NCI-H146 (cell line): ENCODE measurements at places on chromosomes 4 and X.
A peak's percentile ranks its signal among the peaks of the same experiment; 100 is the strongest.

DNA sequence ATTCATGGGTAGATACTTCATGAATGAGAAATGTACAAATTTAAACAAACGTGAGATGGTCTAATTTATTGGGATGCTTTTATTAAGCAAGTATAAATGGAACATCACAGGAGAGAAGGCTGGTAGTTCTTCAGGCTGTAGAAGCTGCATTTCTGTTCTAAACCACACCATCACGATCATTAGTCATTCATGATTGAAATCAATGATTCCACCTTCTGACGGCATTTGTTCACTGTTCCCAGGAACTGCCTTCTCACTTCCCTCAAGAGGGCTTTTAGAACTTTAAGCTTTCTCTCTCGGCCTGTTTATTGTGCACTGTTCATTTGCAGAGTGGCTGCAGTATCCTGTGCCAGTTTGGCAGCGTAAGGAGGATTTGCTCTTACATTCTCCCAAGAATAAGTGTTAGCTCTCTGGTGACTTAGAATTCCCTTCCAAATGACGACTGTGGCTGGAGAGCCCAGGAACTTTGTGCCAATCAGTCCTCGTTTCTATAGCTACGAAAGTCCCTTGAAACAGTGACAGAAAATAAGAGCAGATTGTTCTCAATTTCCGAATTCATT, 54.7 kb downstream of the MFAP3L start:
- no peak for DNase-seq

- DNase-seq: no peak
These were observed 61.0 kb downstream of the STX18 start for GRCh38 chr4:4480685-4481398.

DNA sequence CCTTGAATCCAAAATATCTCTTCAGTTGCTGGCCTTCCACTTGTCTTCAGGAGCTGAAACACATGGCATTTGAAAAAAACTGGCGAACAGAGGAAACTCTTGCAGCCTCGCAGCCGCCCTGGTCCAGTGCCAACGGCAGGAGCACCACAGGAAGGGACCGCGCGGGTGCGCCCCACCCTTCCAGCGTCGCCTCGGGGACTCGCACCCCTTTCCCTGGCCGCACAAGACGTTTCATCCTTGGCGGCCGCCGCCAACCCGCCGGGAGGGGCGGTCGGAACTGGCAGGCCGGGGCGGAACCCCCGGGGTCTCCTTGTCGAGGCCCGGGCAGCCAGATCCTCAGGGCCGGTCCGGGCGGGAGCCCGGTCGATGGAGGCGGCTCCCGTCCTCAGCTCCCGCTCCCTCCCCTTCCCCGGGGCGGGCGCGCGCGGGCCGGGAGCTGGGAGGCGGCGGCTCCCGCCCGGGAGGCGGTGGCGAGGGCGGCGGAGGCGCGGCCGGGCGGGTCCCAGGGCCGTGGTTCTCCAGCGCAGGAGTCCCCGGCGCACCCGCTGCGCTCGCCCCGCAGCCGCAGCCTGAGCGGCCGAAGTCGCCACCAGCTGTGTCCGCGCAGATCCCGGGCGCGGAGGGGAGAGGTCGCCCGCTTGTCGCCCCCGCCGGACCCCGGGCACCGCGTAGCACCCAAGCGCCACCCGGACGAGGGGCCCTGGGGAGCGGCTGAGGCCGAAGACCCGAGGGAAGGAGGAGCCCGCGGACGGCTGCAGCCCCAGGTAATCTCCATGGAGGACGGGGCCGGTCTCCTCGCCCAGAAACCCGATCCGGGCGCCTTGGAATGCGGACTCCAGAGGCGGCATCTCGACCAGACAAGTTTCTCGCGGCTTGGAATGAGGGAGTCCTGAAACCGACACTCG, 886 bp upstream of the NDST3 start:
- peak; percentile 33 for DNase-seq

GRCh38 chr4:115054836-115055235, 58.6 kb downstream of the NDST4 start:
- DNase-seq: no peak

DNA sequence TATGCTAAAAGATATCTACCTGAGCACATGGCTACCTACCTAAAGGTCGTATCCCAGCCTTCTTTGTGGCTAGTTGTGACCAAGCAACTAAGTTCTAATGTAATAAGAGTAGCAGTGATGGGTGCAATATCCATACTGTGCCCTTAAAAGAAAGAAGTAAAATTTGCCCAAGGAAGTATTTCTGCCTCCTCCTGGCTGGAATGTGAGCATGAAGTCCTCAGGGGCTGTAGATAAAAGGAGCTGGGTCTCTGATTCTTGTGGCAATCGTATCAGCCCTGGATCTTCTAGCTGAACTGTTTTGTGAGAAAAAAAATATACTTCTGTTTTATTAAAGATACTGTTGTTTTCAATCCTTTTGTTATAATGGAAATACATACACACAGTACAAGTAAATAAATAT, 217.4 kb downstream of the GPAT3 start:
- no peak for DNase-seq

- DNase-seq: no peak
These were observed 73.0 kb upstream of the ZNF518B start for GRCh38 chr4:10530137-10530786.

DNA sequence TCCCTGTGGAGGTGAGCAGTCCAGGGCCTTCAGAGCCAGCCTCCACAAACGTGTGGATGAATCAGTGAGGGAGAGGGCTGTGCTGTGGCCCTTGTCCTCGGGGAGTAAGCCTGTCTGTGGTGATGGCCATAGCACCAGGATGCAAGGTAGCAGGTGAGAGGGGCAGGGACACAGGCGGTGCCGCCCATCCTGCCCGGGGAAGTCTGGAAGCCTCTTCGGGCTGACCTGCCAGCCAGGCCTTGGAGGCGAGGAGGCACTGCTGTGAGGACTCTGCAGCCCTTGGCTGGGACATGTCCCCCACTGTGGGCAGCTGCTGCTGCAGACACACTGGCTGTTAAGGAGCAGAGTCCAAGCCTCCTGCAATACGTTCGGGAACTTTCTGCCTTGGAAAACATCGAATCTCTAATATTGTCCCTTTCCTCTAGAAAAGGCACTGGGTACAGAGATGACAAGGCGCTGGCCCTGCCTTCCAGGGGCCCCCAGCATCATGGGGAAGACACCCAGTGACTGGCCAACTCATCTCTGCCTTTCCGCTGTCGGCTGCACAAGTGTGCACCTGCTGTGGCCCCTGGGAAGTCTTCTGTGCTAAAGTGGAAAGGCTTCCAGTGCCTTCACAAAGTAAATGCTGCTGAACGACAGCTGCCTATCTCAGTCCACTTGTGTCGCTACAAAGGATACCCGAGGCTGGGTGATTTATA, 101.4 kb downstream of the ADRA2C start:
- DNase-seq: no peak

GRCh38 chr4:8315435-8316250, 46.1 kb downstream of the HTRA3 start:
- DNase-seq: peak; percentile 89

GRCh38 chr4:38723726-38724474, 58.9 kb downstream of the TLR10 start:
- DNase-seq: no peak

DNA sequence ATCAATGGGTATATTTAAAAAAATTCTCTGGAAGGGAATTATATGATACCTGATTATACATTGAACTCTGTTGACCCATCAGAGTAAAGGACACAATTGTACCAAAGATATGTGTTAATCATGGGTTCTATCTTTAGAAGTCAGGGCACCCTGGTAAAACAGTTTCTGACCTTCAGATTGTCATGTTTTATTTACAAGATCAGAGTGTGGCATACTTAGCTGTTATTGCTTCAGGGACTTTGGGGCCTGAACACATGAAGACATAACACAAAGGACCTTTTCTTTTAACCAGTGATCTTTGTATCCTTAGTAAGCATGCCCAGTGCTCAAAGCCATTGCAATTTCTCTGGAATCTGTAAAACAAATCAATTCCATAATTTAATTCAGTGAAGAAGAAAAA, 204.8 kb upstream of the RPS6KA3 start:
- no peak for DNase-seq

- DNase-seq: no peak
These were observed 26.2 kb downstream of the PRPS1 start for GRCh38 chrX:107654566-107654871.

DNA sequence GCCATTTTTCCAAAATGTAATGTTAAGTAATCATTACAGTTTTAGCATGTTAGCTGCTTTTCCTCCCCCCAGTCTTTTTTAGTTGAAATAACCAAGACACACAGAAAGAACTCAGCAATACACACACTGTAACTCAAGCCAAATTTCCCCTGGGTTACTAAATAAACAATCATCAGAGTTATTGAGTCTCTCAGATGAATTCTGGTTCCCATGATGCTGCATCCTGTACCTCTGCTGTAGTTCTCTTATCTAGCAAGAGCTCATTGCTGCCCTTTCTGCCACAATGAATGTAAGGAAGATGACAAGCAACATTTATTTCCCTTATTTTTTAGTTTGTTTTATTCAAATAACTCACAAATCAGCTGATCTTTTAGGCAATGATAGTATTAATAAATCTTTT, 185.1 kb downstream of the ARHGAP6 start:
- no peak for DNase-seq

GRCh38 chr4:121324331-121324730, 56.5 kb downstream of the QRFPR start:
- DNase-seq: no peak

- no peak for DNase-seq
These were observed 393 bp downstream of the SH3KBP1 start for GRCh38 chrX:19886883-19887531.

DNA sequence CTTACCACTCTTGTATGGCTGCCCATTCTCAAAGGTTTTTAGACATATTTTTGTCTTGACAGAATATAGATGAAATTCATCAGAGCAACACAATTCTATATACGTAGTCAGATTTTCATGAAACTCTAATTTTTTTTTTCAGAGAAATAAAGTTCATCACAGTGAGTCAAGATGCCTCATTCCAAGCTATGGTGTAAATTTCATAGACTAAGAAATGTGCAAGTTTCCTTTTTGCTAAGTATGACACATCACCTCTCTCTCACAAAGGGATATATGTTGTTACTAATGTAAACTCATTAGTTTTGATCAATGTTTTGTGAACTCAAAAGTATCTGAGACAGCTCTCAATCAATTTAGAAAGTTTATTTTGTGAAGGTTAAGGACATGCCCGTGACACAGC, 60.4 kb upstream of the ATXN3L start:
- DNase-seq: no peak

- DNase-seq: no peak
These were observed 1145.4 kb downstream of the STIM2 start for GRCh38 chr4:28006021-28006420.

DNA sequence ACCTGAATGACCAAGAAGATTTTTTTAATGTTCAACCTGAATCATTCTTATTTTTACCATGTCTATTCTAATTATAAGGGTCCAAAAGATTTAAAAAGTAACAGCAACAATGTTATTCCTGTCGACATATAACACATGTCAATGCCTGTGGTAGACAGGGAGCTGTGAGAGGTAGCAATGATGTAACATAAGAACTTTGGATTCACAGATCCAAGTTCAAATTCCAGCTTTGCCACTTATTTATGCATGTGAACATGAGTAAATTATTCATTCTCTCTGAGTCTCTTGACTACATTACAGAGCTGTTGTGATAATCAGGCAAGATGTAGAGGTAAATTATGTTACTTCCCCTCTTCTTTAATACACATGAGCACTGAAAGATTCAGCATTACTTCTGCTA, 54.5 kb downstream of the KLHL8 start:
- no peak for DNase-seq

DNA sequence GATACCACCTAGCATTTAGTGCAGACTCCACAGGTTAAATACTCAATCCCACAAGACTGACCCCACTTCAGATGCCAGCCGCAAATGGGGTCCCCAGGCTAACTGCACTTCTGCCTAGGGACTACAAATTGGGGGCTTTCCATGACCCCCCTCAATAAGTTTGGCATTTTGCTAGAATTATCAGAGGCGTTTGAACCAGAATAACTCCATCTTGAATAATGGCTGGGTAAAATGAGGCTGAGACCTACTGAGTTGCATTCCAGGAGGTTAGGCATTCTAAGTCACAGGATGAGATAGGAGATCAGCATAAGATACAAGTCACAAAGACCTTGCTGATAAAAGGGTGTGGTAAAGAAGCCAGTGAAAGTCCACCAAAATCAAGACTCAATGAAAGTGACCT, 15.1 kb downstream of the RELL1 start:
- no peak for DNase-seq

DNA sequence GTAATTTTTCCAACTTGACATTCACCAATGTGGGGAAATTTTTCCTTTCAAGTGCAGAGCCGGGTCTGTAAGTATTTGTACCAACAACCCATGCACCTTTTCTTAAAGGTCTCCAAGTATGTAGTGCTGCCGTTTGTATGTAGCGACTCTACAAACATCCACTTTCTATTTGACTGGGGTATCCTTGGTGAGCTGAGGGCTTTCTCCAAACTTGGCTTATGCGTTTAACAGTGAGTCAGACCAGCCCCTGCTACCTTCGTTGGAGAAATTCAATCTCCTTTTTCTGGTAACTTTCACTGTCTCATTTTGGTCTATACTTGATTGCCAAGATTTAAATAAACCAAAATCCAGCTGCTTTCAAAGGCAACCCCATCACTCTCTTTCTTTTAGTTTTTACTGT, 34.9 kb downstream of the MGST2 start:
- DNase-seq: no peak

DNA sequence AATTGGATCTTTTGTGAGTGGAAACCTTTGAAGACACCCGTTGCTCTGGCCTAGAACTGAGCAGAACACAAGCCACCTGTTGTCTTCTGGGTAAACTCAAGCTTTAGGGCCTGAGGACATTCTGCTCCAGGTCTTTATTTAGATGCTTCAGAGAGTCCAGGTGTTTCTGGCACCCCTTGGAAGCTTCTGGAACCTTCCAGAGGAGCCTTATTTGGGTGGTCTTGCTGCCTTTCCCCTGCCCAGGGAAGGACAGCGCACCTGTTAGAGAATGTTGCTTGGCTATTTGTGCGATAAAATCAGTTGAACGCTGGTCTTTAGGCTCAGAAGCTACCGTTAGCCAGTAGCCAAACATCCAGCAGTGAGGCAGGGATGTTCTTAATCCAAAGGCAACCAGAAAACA, 3.0 kb downstream of the ZNF275 start:
- no peak for DNase-seq

DNA sequence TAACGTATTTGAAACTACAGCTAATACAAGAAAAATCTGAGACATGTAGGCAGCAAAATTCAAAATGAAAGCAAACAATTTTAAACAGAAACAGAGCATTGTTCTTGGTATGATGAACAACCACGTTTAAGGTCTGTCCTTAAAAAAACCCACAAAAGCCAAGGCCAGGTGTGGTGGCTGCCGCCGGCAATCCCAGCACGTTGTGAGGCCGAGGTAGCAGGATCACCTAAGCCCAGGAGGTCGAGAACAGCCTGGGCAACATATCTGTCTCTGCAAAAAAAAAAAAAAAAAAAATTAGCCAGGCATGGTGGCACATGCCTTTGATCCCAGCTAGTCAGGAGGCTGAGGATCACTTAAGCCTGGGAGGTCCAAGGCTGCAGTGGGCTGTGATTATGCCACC, 13.7 kb downstream of the RWDD4 start:
- DNase-seq: no peak

- DNase-seq: no peak
These were observed 27.4 kb upstream of the PJA1 start for GRCh38 chrX:69192603-69193002.
